Activated CD8-positive, alpha-beta T cell treated with anti-CD3 and anti-CD28 coated beads for 36 hours (primary cell): ENCODE measurements at places on chromosomes 4 and X. TPM values are rescaled to one million over a fixed set of nuclear protein-coding genes. Genes with fewer than 3 reads are reported as not detected.

GRCh38 chr4:88613417-88613875, 21.2 kb downstream of the HERC3 start:
- peak; percentile 43 for DNase-seq
- H3K4me3 ChIP-seq, result peak overlapping the region; percentile 68
- H3K27me3 ChIP-seq, result no peaks in the 10 kb centered on the region
- H3K4me1 ChIP-seq, result peaks cover 76% of the 10 kb centered on the region
- peak overlapping the region; percentile 92 for H3K27ac ChIP-seq

DNA sequence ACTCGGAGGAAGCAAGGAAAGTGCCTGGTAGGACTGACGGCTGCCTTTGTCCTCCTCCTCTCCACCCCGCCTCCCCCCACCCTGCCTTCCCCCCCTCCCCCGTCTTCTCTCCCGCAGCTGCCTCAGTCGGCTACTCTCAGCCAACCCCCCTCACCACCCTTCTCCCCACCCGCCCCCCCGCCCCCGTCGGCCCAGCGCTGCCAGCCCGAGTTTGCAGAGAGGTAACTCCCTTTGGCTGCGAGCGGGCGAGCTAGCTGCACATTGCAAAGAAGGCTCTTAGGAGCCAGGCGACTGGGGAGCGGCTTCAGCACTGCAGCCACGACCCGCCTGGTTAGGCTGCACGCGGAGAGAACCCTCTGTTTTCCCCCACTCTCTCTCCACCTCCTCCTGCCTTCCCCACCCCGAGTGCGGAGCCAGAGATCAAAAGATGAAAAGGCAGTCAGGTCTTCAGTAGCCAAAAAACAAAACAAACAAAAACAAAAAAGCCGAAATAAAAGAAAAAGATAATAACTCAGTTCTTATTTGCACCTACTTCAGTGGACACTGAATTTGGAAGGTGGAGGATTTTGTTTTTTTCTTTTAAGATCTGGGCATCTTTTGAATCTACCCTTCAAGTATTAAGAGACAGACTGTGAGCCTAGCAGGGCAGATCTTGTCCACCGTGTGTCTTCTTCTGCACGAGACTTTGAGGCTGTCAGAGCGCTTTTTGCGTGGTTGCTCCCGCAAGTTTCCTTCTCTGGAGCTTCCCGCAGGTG, 637 bp downstream of the AR start:
- no peak for DNase-seq
- no peak overlapping the region for H3K4me3 ChIP-seq
- peaks cover 5% of the 10 kb centered on the region for H3K4me1 ChIP-seq
- no peaks in the 10 kb centered on the region for H3K36me3 ChIP-seq

F11 gene
- total RNA-seq, result not detected

DNA sequence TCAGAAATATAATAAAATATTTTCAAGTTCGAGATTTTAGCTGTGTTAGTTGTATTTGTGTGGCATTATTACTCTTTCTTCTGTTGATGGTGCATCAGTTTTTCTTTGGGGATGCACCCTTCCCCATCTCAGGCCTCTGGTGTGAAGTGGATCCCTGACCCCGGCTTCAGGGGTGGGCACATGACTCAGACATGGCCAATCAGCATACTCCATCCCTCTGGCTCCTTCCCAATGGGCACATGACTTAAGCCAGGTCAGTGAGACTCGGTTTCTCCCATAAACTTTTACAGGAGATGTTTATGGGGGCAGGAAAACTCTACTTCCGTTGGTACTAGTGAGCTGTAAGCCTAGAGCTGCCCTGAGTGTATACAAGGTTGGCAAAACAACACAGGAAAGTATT, 3.0 kb upstream of the KIT start:
- DNase-seq, result no peak
- H3K4me3 ChIP-seq, result no peak overlapping the region
- H3K27me3 ChIP-seq, result peaks cover 23% of the 10 kb centered on the region
- H3K27ac ChIP-seq, result no peak overlapping the region

DNA sequence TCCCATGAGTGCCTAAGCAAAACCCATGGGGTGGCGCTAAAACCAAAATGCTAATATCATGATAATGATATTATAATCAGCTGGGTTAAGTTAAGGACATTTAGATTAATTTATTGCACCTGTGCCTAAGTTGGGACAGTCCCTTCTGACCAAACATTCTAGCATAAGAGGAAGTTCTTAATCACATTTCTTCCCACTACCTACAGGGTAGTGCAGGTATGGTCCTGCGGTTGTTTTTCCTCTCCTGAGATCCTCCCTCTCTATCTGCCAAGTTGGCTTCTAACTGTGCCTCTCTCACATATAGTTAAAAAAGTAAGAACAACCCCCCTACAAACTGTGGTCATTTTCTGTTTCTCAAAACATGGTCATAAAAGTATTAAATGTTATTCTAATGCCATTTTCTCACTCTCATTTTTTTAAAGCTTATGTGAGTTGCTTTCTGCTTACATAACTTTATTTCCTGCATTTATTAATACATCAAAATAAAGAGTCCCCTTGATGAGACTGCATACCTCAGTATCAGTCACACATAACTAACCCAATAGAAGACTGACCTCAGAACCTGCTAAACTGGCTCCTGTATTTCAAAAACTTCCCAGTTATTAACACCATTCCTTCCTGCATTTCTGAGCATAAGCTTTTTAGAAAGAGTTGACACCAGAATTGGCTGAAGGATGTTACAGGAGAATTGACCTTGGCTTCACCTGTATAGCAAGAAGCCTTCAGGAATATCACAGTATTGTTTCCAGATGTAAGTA, 1332.5 kb downstream of the FSTL5 start:
- no peaks in the 10 kb centered on the region for H3K4me1 ChIP-seq
- H3K27me3 ChIP-seq, result no peaks in the 10 kb centered on the region
- H3K4me3 ChIP-seq, result no peak overlapping the region
- no peak overlapping the region for H3K27ac ChIP-seq
